ENCODE measurements at places on chromosomes 2 and 18. TPM values are rescaled to one million over a fixed set of nuclear protein-coding genes. Genes with fewer than 3 reads are reported as not detected.

The EPB41L3 gene
- 34.0 TPM for total RNA-seq

The CCDC150 gene
- 2.7 TPM for total RNA-seq

The KCNE4 gene
- 7.4 TPM for total RNA-seq

The CNTNAP5 gene
- total RNA-seq = 31.7 TPM

The LRRC30 gene
- total RNA-seq = not detected

The CFAP53 gene
- total RNA-seq = 1.5 TPM

The EGR4 gene
- not detected for total RNA-seq

The LYG2 gene
- not detected for total RNA-seq

The MYOM1 gene
- total RNA-seq = 138 TPM

The UGGT1 gene
- 52.6 TPM for total RNA-seq

The TM4SF20 gene
- not detected for total RNA-seq

The DYSF gene
- total RNA-seq = 12.8 TPM

The STEAP3 gene
- 9.3 TPM for total RNA-seq

The HOXD12 gene
- total RNA-seq = not detected
